ENCODE measurements at places on chromosomes 1 and 21. TPM values are rescaled to one million over a fixed set of nuclear protein-coding genes. Genes with fewer than 3 reads are reported as not detected.

DNA sequence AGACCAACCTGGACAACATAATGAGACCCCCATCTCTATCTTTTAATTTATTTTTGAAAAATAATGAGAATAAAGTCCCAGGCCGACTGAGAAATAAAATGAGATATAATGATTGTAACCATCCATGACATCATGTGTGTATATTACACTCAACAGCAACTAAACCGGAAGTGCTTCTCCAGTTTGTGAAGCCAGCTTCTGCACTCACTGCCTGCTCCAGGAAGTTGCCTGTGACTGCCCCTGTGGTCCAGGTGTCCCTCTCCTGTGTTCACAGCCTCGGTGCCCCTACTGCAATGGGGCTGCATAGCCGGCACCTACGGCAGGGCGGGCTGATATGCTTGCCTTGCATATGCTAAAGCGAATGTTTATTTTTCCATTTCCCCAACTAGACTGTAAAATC lies 68.3 kb downstream of the SSBP3 start:
- DNase-seq: no peak
- no peak overlapping the region for H3K4me3 ChIP-seq
- H3K4me1 ChIP-seq: peaks cover 24% of the 10 kb centered on the region
- H3K27me3 ChIP-seq: no peaks in the 10 kb centered on the region
- H3K27ac ChIP-seq: no peak overlapping the region
- peaks cover 7% of the 10 kb centered on the region for H3K36me3 ChIP-seq

DNA sequence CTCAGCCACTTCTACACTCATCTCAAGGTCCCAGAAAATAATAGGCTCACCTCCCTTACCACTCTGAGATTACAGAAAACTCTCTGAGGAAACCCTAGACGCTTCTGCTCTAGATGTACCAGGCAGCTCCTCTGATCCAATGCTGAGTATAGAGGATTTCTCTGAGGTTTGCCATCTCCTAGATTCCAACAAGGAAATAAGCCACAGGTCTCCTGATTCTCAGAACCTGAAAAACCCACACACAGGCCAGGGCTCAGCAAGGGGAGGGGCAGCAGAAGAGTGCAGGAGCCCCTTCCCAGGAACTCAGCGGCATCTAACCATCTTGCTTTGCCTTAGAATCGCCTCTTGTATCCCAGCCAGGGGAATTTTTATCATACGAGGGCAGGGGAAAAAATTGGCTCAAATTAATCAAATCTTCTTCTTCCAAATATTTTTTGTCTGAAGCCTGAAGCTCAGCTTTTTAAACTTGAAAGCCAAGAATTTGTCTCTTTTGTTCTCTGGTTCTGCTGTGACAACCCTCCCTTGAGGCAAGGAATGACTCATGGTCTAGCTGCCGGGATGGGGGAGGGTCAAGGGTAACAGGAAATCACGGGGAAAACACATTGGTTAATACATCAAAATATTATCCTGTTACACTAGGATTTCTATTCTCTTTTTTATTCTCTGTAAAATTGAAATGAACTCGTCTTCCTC lies 30.8 kb downstream of the GORAB start:
- H3K27ac ChIP-seq: peak overlapping the region; percentile 98
- H3K4me3 ChIP-seq: peak overlapping the region; percentile 55
- no peak for DNase-seq
- H3K27me3 ChIP-seq: no peaks in the 10 kb centered on the region
- H3K4me1 ChIP-seq: peaks cover 76% of the 10 kb centered on the region

DNA sequence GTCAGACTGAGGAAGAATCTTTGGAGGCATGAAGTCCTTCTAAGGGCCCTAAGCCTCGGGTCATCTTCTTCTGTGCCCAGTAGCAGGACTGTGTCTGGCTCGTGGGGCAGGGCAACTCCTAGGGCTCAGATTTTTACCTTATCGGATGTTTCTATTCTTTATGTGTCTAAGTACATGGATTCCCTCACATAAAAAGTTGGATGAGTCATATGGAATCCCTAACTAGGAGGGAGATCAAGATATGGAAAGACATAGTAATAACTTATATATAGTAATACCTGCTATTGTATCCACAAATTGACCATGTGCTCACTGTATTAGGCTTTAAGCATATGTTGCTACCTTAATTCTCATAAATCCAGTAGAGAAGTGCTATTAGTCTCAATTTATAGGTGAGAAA lies 364.5 kb upstream of the CAMK1G start:
- no peaks in the 10 kb centered on the region for H3K4me1 ChIP-seq
- H3K4me3 ChIP-seq: no peak overlapping the region
- H3K27me3 ChIP-seq: peaks cover 9% of the 10 kb centered on the region
- no peak overlapping the region for H3K27ac ChIP-seq
- no peaks in the 10 kb centered on the region for H3K36me3 ChIP-seq

- peak overlapping the region; percentile 82 for H3K27ac ChIP-seq
- peaks cover 29% of the 10 kb centered on the region for H3K4me1 ChIP-seq
- no peak overlapping the region for H3K4me3 ChIP-seq
- H3K27me3 ChIP-seq: no peaks in the 10 kb centered on the region
- peak; percentile 93 for DNase-seq
- H3K36me3 ChIP-seq: peaks cover 18% of the 10 kb centered on the region
Measured at GRCh38 chr1:3504151-3504821, 49.8 kb downstream of the ARHGEF16 start.

GRCh38 chr1:167805041-167805556 lies 83.3 kb downstream of the MPZL1 start:
- no peaks in the 10 kb centered on the region for H3K27me3 ChIP-seq
- no peak overlapping the region for H3K4me3 ChIP-seq
- no peak for DNase-seq
- peaks cover 23% of the 10 kb centered on the region for H3K4me1 ChIP-seq

DNA sequence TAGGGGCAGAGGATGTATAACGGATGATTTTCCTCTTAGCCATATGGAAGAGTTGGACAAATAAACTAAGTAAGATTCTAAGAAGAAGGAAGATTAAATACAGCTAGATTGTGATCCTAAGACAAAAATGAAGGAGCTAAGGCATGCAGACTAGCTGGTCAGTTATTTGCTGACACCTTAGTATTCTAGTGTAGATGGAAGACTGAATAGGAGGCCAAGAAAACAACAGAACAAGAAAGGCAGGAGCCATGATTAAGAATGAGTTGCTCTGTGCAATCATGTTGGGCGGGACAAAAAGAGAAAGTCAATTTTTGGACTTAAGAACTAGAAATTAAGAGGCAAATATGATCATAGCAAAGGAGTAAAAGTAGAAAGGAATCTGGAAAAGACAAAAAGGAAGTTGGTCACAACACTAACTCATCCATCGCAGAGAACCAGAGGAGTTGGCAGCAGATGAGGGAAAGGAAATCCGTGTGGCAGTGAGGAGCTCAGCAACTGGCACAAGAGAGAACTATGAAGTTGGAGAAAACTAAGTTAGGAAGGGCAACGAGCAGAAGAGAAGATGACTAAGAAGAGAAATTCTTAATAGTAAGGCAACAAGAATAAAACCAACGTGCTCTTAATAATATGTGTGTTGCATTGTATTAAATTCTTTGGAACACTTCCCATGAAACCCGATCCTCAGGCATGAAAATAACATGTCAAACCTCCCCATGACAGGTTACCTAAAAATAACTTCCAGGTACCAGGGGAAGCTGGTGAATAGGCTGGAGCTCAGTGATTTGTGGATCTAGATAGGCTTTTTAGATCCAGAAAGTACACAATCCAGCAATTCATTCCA lies 234.4 kb downstream of the LTN1 start:
- no peaks in the 10 kb centered on the region for H3K27me3 ChIP-seq
- H3K4me3 ChIP-seq: no peak overlapping the region
- no peak for DNase-seq
- H3K36me3 ChIP-seq: no peaks in the 10 kb centered on the region
- peaks cover 3% of the 10 kb centered on the region for H3K4me1 ChIP-seq
- H3K27ac ChIP-seq: no peak overlapping the region

LMX1A gene
- not detected for total RNA-seq

ASPM gene
- total RNA-seq: 8.9 TPM

NPHS2 gene
- total RNA-seq: not detected

TMEM269 gene
- total RNA-seq: 0.67 TPM

DLGAP3 gene
- not detected for total RNA-seq

GRCh38 chr1:187842406-187843165 lies 1013.8 kb downstream of the PLA2G4A start:
- H3K27ac ChIP-seq: no peak overlapping the region
- H3K4me3 ChIP-seq: no peak overlapping the region
- no peaks in the 10 kb centered on the region for H3K36me3 ChIP-seq
- H3K27me3 ChIP-seq: no peaks in the 10 kb centered on the region

DNA sequence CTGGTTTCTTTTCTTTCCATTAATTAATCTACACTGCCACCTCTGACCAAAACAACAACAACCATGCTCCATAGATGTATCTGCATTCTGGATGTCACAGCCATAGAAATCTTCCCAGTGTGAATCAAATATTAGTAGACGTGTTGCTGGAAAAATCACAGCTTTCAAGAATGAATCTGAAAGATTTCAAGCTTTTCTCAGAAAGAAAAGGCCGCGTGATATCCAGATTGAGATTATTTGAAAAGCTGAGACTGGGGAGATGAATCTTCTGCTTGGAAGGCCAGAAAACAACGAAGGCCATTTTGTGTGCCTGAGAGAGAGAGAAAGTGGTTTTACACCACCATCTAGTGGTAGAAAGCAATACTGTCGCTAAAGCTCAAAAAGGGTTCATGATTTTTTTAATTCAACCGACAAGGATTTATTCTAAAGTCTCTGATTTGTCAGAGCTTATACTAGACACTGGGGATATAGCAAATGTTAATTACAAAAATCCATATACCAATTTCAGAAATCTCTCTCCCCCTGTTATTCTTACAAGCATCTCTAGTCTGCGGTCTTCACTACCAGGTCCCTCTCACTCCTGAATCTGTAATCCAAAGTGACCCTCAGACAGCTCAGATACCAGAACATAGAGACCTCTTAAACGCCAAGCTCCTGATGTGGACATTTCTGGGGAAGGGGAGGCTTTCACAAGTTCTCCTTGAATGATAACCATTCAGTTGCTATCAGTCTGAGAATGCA lies 87.5 kb upstream of the SGIP1 start:
- no peak overlapping the region for H3K4me3 ChIP-seq
- H3K27me3 ChIP-seq: no peaks in the 10 kb centered on the region
- peaks cover 64% of the 10 kb centered on the region for H3K4me1 ChIP-seq
- peak overlapping the region; percentile 61 for H3K27ac ChIP-seq

DNA sequence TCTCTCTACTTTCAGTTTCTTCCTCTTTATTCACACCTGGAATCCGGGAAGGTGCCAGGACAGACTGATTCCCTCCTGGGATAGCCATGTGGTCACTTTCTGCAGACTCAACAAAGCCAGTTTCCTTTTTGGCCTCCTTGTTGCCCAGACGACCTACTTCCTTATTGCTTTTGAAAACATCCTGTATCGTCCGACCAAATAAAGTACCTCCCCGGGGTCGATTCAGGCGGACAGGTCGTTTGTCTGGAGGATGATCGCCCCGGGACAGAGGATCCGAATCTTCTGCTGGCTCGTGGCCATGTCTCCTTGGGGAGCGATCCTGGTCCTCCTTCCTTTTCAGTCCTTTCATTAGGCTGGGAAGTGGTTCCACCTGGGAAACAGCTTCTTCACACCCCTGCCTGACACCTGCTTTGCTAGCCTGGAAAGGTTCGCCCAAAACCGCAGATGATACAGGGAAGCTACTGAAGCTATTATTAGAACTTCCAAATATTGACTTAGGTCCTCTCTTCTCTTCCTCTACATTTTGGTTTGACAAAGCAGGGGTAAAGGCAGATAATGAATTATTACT lies 1.2 kb downstream of the MCM3AP start:
- DNase-seq: no peak
- H3K27ac ChIP-seq: peak overlapping the region; percentile 73
- H3K4me1 ChIP-seq: peaks cover 44% of the 10 kb centered on the region
- no peaks in the 10 kb centered on the region for H3K27me3 ChIP-seq
- H3K4me3 ChIP-seq: peak overlapping the region; percentile 50

DNA sequence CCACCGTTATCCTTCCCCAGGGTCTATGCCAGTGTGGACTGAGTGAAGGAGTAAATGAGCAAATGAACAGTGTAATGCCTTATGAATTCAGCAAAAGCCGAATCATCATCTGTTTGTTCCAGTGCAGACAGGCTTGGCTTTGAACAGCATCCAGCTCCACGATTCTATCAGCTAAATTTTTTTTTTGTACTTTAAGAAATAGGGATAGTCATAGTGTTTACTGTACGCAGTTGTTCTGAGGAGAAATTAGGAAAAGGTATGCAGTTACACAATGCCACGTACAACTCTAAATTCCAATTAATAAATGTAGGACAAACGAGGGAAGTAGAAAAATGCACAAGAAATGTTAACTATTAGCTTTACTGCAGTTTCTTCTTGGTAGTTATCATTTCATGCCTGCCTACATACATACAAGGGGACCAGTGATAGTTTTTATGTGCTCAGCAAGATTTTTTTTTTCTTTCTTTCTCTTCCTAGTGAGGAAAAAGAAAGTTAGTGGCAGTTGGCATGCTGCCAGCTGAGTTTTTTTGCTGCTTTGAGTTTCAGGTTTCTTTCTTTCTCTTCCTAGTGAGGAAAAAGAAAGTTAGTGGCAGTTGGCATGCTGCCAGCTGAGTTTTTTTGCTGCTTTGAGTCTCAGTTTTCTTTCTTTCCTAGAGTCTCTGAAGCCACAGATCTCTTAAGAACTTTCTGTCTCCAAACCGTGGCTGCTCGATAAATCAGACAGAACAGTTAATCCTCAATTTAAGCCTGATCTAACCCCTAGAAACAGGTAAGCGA lies at the start of gene IFI44L:
Gene IFI44L, plus strand, starts transcription at position 646 of the 777 bp plus-strand sequence. CDS start 7,468 bp downstream, outside the sequence.
- peaks cover 2% of the 10 kb centered on the region for H3K27me3 ChIP-seq
- H3K4me1 ChIP-seq: peaks cover 35% of the 10 kb centered on the region
- DNase-seq: no peak
- H3K4me3 ChIP-seq: peak within 1 kb of the TSS; percentile 67
- H3K27ac ChIP-seq: peak within 1 kb of the TSS; percentile 70

MYCL gene
- not detected for total RNA-seq

GRCh38 chr1:228827019-228827418 lies 91.7 kb downstream of the RHOU start:
- no peaks in the 10 kb centered on the region for H3K36me3 ChIP-seq
- peaks cover 12% of the 10 kb centered on the region for H3K27me3 ChIP-seq
- no peak for DNase-seq
- no peak overlapping the region for H3K4me3 ChIP-seq

ZMYND12 gene
- 0.40 TPM for total RNA-seq

DNA sequence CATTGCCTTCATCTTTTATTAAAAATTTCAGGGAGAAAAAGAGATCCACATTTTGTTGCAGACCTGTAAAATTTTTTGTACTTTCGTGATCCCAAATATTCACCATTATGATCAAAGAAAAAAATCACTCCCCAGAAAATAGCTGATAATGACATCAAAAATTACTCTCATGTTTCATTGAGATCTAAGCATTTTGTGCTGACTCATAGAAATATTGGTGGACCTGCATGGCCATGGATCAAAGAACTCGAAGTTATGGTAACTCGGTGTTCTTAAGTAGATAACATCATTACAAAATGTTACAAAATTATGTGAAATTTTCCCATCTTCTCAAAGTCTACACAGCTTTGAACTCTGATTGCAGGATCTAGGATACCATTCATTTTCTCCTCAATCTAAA lies 135.8 kb downstream of the PTGER3 start:
- no peak overlapping the region for H3K27ac ChIP-seq
- no peak for DNase-seq
- no peak overlapping the region for H3K4me3 ChIP-seq
- no peaks in the 10 kb centered on the region for H3K4me1 ChIP-seq

ATP1A4 gene
- total RNA-seq: not detected

- H3K27ac ChIP-seq: peak overlapping the region; percentile 90
- H3K36me3 ChIP-seq: no peaks in the 10 kb centered on the region
- peaks cover 66% of the 10 kb centered on the region for H3K4me1 ChIP-seq
- H3K4me3 ChIP-seq: peak overlapping the region; percentile 43
Measured at GRCh38 chr1:224498574-224499170, 64.1 kb upstream of the WDR26 start.

SLAMF7 gene
- total RNA-seq: not detected

FALEC gene
- total RNA-seq: not detected

Measured in osteocyte (in vitro differentiated cells).